ENCODE measurements at places on chromosomes 3 and 15.

GRCh38 chr3:45904931-45905330 is 18.6 kb downstream of the CCR9 start:
- DNase-seq = no peak

DNA sequence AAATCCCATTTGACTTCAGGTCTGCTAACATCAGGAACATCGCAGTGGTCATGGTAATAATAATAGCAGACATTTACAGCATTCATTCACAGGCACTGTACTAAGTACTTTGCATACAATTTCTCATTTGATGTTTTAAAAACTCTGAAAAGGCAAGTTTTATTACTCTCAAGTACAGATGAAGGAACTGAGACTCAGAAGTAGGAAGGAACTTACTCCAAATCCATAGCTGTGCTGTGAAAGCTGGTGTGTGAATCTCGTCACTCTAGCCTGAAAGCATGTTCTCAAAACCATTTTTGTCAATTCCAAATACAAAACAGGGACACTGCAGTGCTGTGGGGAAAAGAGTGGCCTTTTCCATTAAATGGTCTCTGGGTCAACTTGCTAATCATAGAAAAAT is 179.9 kb downstream of the FAM43A start:
- no peak for DNase-seq

DNA sequence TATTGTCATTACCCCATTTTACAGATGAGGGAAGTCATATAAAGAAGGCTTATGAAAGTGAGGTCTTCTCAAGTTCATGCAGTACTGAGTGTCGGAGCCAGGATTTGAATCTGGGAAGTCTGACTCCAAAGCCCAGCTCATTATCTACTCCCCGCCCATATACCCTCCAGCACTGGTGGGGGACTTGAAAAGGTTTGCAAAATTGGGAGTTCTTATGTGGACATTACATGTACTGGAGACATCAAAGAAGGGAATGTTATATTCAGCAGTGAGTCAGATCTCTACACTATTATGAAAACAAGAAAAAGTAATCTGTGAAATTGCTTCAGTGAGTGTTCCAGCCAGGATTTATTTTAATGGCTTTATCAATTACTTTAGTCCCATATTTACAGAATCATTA is 185.2 kb upstream of the CADPS start:
- no peak for DNase-seq

GRCh38 chr15:52349052-52349700 is 53.6 kb upstream of the MYO5C start:
- DNase-seq = no peak

DNA sequence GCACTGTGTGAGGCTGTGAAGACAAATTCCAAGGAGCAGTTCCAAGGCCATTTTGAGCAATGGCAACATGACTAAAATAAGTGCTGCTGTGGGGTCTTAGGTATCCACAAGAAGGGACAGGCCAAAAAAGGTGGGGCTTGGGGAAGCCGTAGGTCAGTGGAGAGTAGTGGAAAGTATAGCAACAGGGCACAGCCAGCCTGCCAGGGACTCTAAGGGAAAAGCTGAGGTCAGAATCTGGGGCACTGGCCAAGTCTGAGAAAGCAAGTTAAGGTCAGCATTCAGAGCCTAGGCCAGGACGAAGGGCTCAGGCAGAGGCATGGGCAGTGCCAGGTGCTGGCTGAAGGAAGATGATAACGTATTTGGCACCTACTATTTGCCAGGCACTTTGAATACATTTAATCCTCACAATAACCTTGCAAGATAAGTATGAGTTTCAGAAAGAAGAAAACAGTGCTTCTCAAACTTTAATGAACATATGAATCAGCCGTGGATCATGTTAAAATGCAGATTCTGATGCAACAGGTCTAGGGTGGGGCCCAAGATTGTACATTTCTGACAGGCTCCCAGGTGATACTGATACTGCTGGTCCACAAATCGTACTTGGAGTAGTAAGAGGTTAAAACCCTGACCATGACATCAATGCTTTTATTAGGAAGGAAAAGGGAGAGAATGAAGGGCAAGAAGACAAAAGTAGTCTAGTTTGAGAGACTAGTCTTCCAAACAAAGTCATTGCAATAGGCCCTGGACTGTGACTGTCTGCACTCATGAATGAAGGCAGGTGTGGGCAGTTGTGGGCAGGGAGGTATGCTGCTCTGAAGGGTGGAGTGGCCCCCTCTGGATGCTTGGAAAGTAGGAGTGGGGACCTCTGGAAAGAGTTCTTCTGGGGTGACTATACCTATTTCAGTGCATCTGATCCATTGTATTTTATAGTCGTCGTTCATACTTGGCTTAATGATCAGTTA is 106.3 kb upstream of the ANKRD28 start:
- no peak for DNase-seq

GRCh38 chr3:158727206-158728060 is 4.8 kb downstream of the RARRES1 start:
- DNase-seq = peak; percentile 78

GRCh38 chr3:32495085-32495484 is 7.6 kb downstream of the CMTM6 start:
- no peak for DNase-seq

GRCh38 chr3:18426597-18427193 is 1.6 kb upstream of the SATB1 start:
- no peak for DNase-seq

- peak; percentile 88 for DNase-seq
Observed at GRCh38 chr3:58009749-58010535, 1.7 kb downstream of the FLNB start.

DNA sequence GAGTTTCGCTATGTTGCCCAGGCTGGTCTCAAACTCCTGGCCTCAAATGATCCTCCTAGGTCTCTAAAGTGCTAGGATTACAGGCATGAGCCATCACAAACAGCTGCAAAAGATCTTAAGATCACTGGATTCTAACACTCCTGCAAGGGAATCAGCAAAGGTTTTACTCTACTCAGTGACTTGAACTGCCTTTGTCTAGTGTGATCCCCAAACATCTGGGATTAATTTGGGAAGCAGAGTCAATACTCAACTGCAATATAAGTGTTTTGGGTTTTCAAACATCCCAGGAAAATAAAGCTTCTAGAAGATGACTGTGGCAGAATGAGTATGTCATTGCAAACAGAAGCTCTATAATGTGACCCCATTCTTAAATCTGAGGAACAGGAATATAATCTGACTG is 7.2 kb downstream of the SPG21 start:
- DNase-seq = no peak

DNA sequence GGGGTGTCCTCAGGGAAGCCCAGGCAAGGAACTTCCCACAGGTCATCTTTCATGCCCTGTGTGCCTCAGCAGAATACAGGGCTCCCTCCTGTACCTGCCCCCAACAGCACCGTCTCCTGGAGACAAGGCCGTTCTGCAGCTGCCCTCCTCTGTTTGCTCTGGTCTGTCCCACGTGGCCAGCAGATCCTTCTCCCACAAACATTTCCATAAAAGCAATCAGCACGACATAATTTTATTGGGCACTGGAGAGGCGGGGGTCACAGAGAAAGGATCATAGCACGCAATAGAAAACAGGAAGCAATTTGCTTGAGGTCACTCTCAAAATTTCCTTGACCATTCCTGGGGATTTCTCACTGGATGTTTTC is 29.4 kb downstream of the STARD5 start:
- no peak for DNase-seq

GRCh38 chr3:17047162-17047561 is 162.4 kb downstream of the PLCL2 start:
- DNase-seq = no peak

DNA sequence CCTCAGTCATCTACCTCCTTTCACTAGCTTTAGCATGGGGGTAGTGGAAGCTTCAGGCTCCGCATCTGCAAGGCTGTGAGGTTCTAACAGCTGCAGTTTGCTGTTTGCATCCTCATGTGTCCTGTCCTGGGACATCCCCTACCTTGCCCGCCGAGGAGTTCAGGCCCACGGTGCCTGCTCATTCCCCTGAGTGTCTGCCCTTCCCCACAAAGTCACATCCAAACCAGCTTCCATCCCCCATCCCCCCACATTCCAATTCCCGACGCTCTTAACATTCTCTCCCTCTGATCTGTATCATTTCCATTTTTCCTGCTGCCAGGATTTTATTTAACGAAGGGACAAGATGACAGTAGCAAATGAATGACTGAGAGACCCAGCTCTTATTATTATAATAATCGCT is 43.8 kb downstream of the HRH1 start:
- no peak for DNase-seq

- no peak for DNase-seq
Observed at GRCh38 chr3:170278627-170279026, 56.4 kb downstream of the PRKCI start.

GRCh38 chr3:197028728-197029510 is 698 bp downstream of the MELTF start:
- no peak for DNase-seq

- DNase-seq = no peak
Observed at GRCh38 chr15:80895091-80895490, 94.5 kb downstream of the MESD start.

Measured in prostate gland (tissue), 2 donors.